ENCODE measurements at places on chromosomes 12 and 14. TPM values are rescaled to one million over a fixed set of nuclear protein-coding genes. Genes with fewer than 3 reads are reported as not detected.

DNA sequence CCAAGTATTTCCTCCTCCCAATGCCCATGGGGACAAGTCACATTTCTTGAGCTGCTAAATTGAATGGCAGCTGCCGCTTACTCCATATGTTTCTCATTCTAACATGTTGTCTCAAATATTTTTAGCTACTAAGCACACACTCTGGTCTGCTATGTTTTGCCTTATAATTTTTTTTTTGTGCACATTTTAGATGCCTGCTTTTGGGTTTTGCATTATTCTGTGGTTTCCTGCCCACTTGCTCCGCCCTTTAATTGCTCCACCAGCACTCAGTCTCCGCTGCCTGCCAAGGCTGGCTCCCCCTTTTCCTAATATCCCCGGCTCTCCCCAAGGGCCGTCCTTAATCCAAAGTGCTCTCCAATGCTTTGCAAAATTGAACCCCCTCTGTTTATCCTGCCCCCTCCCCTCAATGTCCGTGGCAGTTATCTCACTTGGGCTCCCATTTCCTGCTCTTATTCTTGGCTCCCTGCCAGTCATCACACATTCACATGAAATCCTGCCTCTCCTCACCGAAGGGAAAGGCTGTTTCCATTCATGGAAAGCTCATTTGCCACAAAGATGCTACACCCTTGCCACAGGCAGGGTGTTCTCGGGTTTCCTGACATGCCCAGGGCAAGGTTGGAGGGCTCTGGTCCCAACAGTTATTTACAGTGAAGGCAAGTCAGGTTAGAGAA, 79.4 kb downstream of the C12orf75 start:
- no peaks in the 10 kb centered on the region for H3K27me3 ChIP-seq
- no peak overlapping the region for H3K4me3 ChIP-seq
- H3K27ac ChIP-seq, result no peak overlapping the region
- no peaks in the 10 kb centered on the region for H3K36me3 ChIP-seq
- no peak for DNase-seq
- H3K4me1 ChIP-seq, result no peaks in the 10 kb centered on the region

GRCh38 chr14:90368946-90369721, 27.7 kb upstream of the CALM1 start:
- no peak overlapping the region for H3K27ac ChIP-seq
- no peak overlapping the region for H3K4me3 ChIP-seq
- H3K27me3 ChIP-seq, result no peaks in the 10 kb centered on the region

GRCh38 chr12:107967170-107967569, 161.9 kb upstream of the WSCD2 start:
- DNase-seq, result no peak
- no peaks in the 10 kb centered on the region for H3K36me3 ChIP-seq
- no peaks in the 10 kb centered on the region for H3K4me1 ChIP-seq
- H3K27me3 ChIP-seq, result no peaks in the 10 kb centered on the region

DNA sequence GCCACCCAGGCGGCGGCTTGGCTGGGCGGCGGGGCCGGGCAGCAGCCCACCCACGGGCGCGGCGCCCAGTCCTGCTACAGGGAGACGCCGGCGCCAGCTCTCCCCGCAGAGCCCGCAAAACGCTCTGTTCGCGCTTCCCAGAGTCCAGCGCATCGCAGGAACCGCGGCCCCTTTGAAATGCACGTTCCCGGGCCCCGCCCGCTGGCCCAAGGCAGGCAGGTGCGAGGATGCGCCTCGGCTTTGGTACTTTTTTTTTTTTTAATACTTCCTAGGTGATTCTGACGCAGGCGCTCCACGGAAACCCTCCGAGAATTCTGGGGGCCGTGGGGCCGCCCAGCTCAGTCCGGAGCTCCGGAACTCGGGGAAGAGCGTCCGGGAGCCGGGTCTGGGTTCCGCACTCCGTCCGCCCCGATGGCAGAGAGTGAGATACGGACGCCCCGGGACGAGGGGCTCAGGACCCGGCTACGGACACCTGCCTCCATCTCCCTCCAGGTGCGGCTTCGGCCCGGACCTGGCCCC, 483 bp downstream of the POC1B start:
- peak overlapping the region; percentile 83 for H3K27ac ChIP-seq
- H3K4me3 ChIP-seq, result peak overlapping the region; percentile 53
- H3K27me3 ChIP-seq, result no peaks in the 10 kb centered on the region
- no peaks in the 10 kb centered on the region for H3K36me3 ChIP-seq
- H3K4me1 ChIP-seq, result peaks cover 10% of the 10 kb centered on the region
- DNase-seq, result peak; percentile 46

Gene OR4K2
- not detected for polyA plus RNA-seq

GRCh38 chr14:32403688-32404087, 74.6 kb downstream of the AKAP6 start:
- H3K4me1 ChIP-seq, result no peaks in the 10 kb centered on the region
- H3K27ac ChIP-seq, result no peak overlapping the region
- H3K36me3 ChIP-seq, result no peaks in the 10 kb centered on the region
- no peak overlapping the region for H3K4me3 ChIP-seq
- DNase-seq, result no peak

DNA sequence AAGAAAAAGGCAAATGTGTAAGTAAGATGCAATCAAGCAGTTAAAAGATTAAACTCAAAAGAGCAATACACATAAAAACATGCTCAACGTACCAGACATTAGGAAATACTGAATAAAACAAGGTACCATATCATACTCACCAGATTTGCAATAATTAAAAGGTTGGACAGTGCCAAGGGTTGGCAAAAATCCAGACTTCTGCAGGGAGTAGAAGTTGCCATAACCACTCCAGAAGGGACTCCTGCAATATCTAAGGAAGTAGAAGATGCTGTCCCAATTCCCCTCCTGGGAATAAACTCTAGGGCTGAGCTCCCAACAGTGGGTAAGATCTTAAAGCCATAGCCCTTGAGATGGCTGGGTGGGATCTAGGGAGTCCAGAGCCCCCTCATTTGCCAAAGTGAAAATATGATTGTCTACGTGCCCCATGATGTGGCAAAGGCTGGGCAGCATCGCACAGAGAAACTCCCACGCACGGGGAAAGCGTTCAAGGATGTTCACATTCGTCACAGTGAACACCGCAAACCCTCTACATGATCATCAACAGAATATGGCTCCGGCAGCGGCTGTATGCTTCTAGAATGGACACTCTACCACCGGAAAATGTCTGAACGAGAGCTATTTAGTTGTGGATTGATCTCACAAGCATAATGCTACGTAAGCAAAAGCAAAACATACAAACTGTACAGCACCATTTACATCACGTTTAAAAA, 12.3 kb downstream of the KCTD10 start:
- no peaks in the 10 kb centered on the region for H3K27me3 ChIP-seq
- H3K4me3 ChIP-seq, result no peak overlapping the region
- no peaks in the 10 kb centered on the region for H3K36me3 ChIP-seq
- DNase-seq, result no peak
- peaks cover 32% of the 10 kb centered on the region for H3K4me1 ChIP-seq
- peak overlapping the region; percentile 71 for H3K27ac ChIP-seq

Gene GSG1
- polyA plus RNA-seq, result 0.33 TPM

GRCh38 chr12:16526693-16527092, 79.3 kb downstream of the LMO3 start:
- H3K27me3 ChIP-seq, result no peaks in the 10 kb centered on the region
- no peak overlapping the region for H3K27ac ChIP-seq
- no peak for DNase-seq

- H3K36me3 ChIP-seq, result no peaks in the 10 kb centered on the region
- DNase-seq, result no peak
- H3K4me3 ChIP-seq, result no peak overlapping the region
- no peaks in the 10 kb centered on the region for H3K4me1 ChIP-seq
- H3K27me3 ChIP-seq, result no peaks in the 10 kb centered on the region
Measured at GRCh38 chr12:88896958-88897357, 316.7 kb upstream of the KITLG start.

GRCh38 chr12:92886131-92886530, 43.0 kb downstream of the EEA1 start:
- no peaks in the 10 kb centered on the region for H3K36me3 ChIP-seq
- H3K4me3 ChIP-seq, result no peak overlapping the region
- no peak for DNase-seq
- H3K27me3 ChIP-seq, result no peaks in the 10 kb centered on the region
- H3K4me1 ChIP-seq, result no peaks in the 10 kb centered on the region
- no peak overlapping the region for H3K27ac ChIP-seq

Gene SSTR1
- 1.4 TPM for polyA plus RNA-seq

DNA sequence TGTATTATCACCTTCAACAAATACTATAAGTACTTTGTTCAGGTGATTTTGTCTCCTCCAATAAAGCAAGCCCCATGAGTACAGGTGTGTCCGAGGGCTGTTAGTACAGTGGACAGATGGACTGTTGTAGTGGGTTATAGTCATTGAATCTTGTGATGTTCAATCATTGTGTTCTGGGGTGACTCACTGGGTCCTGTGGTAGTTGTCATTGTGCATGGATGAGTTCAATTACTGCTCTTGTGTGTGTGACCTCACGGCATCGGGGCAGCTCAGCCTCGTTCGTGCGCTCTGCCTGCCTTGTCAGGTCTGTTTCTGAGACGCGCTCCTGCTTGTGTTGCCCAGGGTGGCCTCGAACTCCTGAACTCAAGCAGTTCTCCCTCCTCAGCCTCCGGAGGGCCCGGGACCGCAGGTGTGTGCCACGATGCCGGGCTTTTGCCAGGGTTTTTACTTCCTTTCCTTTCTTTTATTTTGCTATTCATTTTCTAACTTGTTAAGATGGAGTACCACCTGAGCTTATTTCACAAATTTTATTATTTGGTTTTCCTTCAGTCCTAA, 72.2 kb downstream of the DDX51 start:
- H3K4me3 ChIP-seq, result no peak overlapping the region
- no peak for DNase-seq
- no peaks in the 10 kb centered on the region for H3K27me3 ChIP-seq
- H3K36me3 ChIP-seq, result peaks cover 3% of the 10 kb centered on the region
- no peak overlapping the region for H3K27ac ChIP-seq
- H3K4me1 ChIP-seq, result no peaks in the 10 kb centered on the region

- DNase-seq, result no peak
- no peak overlapping the region for H3K4me3 ChIP-seq
- no peak overlapping the region for H3K27ac ChIP-seq
- no peaks in the 10 kb centered on the region for H3K27me3 ChIP-seq
- no peaks in the 10 kb centered on the region for H3K36me3 ChIP-seq
Measured at GRCh38 chr12:22459838-22460490, 84.4 kb downstream of the C2CD5 start.

- H3K27ac ChIP-seq, result no peak overlapping the region
- H3K27me3 ChIP-seq, result no peaks in the 10 kb centered on the region
- no peaks in the 10 kb centered on the region for H3K36me3 ChIP-seq
- H3K4me3 ChIP-seq, result no peak overlapping the region
Measured at GRCh38 chr12:127583041-127583440, 683.9 kb upstream of the TMEM132C start.

Gene RILPL2
- 8.7 TPM for polyA plus RNA-seq

Gene CLECL1
- polyA plus RNA-seq, result 0.73 TPM

- no peaks in the 10 kb centered on the region for H3K36me3 ChIP-seq
- DNase-seq, result no peak
- H3K27me3 ChIP-seq, result no peaks in the 10 kb centered on the region
- H3K27ac ChIP-seq, result no peak overlapping the region
- no peaks in the 10 kb centered on the region for H3K4me1 ChIP-seq
Measured at GRCh38 chr14:61388173-61388975, 67.0 kb downstream of the PRKCH start.

DNA sequence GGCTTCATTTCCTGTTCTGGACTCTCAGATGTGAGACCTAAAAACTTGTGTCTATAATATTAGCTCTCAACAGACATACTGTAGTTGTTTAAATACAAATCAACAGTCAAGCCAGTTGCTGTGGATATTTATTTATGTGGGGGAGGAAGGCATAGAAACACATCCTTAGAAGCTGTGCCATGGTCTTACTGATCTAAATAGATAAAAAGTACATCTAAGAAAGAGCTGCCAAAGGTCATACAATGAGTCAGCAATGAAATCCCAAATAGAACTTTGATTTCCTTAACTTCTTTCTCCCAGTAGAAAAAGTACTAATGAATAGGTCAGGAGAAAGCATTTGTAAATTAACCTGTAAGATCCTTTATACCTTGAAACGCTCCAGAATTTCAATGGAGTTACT, 185.1 kb downstream of the AKAP6 start:
- no peak overlapping the region for H3K4me3 ChIP-seq
- DNase-seq, result no peak
- H3K27ac ChIP-seq, result no peak overlapping the region
- H3K36me3 ChIP-seq, result no peaks in the 10 kb centered on the region
- H3K4me1 ChIP-seq, result peaks cover 7% of the 10 kb centered on the region

DNA sequence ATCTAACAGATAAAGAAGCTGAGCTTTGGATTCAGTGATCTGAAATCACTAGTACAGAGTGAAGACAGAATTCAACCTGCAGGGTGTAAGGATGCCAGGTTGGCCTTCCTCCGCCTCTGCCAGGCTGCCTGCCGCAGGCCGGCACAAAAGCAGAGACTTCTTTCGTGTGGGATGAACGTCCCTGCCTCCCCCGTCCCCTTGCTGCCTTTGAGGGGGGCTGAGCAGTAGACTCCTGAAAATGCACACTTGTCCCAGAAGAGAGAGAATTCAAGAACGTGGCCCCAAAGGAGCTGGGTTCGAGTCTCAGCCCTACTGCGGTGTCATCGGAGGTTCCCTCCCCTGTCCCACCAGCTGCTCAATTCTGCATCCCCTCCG, 154.3 kb downstream of the BCL11B start:
- no peaks in the 10 kb centered on the region for H3K27me3 ChIP-seq
- H3K27ac ChIP-seq, result no peak overlapping the region
- no peak for DNase-seq
- H3K4me1 ChIP-seq, result no peaks in the 10 kb centered on the region
- no peak overlapping the region for H3K4me3 ChIP-seq

DNA sequence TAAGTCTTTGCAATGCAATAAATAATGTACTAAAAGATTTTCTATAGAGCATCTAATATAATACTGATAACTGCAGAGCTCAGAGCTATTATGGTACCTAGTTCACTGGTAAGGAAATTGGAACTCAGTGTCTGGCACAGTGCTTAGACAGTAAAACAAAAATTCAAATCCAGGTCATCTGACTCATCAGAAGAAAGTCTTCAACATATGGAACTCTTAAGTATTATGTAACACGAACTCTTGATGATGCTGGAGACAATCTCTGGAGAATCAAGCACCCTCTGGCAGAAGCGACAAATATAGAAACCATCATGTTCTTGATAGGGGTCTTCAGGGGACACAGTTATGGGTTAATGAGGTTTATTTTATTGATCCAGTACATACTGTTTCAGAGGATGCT, 37.3 kb upstream of the TRHDE start:
- H3K4me1 ChIP-seq, result no peaks in the 10 kb centered on the region
- H3K4me3 ChIP-seq, result no peak overlapping the region
- no peaks in the 10 kb centered on the region for H3K27me3 ChIP-seq
- DNase-seq, result no peak

Measured in ovary (tissue), 10 donors.